ENCODE measurements at places on chromosomes 12 and 14.

GRCh38 chr14:34460841-34461240 lies 1.2 kb downstream of the SPTSSA start:
- DNase-seq = no peak

GRCh38 chr14:68955164-68955850 lies 23.8 kb downstream of the ACTN1 start:
- DNase-seq = no peak

DNA sequence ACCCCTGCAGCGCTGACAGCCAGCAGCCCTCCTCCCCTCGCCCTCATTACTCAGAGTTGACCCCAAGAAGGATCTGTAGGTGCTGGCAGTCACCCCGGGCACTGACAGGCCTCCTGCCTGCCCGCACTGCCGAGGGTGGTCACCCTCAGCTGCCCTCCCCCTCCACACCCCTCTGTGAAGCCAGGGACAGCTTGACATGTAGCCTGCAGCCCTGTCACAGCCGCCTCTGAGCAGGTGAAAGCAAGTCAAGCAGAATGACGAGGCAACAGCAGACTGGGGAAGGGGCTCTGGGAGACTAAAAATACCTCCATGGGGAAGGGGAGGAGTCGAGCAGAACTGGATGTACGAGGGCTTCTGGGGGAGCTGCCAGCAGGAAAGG lies 178.1 kb downstream of the DPF3 start:
- no peak for DNase-seq

GRCh38 chr12:113981876-113982275 lies 15.8 kb upstream of the RBM19 start:
- no peak for DNase-seq

DNA sequence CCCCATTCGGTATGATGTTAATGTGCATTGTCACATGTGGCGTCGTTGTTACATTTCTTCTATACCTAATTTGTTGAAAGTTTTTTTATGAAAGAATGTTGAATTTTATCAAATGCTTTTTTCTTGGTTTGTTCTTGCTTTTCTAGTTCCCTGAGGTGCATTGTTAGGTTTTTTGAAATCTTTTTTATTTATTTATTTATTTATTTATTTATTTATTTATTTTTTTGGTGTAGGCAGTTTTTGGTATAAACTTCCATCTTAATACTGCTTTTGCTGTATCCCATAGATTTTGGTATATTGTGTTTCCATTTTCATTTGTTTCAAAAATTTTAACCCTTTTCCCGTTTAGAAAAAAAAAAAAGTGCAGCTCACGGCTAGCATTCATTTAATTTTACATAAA lies 121.1 kb upstream of the HMGA2 start:
- no peak for DNase-seq

GRCh38 chr14:80776657-80777056 lies 164.9 kb downstream of the CEP128 start:
- DNase-seq = no peak

- no peak for DNase-seq
These were observed 13.1 kb downstream of the CCDC85C start for GRCh38 chr14:99590746-99591555.

- no peak for DNase-seq
These were observed 4.4 kb downstream of the CACNB3 start for GRCh38 chr12:48822711-48823110.

GRCh38 chr12:102215992-102216691 lies 18.5 kb upstream of the PMCH start:
- no peak for DNase-seq

DNA sequence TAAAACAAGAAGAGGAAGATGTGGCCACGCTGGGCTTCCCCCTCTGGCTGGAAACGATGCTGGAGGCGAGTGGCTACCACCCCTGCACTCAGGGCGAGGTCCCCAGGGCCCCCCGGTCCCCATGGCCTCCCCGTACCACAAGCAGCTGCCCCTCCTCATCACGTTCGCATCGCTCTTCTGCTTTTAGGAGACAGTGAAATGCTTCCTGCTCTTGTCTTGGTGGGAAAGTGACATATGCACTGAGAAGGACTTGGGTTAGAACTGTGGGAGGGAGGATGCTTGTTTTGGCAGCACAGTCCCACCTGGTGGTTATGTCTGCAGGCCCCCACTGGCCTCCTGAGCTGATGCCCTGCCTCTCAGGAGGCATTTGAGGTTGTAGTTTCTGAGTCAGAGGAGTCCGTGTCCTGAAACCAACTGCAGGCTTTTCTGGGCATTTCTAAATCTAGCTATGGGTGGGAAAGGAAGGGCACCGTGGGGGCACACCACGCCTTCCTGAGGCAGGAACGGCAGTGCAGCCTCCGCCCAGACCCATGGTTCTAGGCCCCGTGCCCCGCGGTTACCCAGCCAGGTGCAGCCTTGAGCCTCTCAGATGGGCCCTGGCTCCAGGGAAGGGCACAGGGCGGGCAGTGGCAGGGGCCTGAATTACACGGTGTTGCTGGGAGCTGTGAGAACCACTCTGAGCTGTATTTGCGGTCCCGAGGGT lies 139.3 kb downstream of the ADGRD1 start:
- no peak for DNase-seq

DNA sequence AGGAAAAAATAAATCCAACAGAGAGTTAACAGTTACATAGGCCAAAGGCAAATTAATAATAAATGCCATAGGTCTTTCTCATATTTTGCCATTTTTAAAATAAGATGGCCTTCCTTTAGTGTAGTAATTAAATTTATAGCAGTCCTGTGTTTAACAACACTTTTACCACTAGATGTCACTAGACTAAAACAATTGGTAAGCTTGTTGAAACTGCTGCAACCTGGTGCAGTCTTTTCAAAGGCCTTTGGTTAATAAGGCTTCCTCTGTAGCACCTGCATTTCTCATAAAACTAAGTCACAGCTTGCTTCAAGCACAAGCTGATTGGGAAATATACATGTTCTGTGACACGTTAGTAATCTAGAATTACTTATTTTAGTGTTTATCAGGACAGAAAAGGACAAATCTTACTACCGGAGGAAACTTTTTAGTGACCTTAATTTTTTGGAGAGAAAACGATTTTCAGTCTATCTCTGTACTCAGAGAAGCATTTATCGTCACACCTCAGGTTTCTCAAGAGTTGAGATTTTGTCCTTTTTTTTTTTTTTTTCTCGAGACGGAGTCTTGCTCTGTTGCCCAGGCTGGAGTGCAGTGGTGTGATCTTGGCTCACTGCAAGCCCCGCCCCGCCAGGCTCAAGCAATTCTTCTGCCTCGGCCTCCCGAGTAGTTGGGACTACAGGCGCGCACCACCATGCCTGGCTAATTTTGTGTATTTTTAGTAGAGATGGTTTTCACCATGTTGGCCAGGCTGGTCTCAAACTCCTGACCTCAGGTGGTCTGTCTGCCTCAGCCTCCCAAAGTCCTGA lies 20.0 kb downstream of the BORCS5 start:
- DNase-seq = no peak

DNA sequence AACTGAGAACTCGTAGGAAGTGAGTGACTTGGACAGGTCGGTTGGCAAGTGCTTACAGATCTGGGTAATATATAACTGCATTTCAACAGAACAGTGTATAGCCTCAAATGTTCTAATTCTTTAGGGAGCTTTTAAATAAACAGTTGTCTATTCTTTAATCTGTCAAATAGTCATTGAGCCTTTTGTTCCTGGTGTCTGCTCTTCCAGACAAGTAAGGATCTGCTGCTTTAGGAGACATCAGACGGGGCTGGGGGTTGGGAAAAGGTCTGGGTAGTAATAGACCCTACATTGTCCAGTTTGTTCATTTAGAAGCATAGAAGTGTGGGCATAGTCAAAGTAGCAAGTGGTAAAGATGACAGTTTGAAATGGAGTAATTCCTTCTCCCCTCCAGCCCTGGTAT lies 2.0 kb downstream of the PTPN11 start:
- DNase-seq = no peak
